ENCODE measurements at places on chromosomes 5 and 9.

- DNase-seq = no peak
These were observed 186.8 kb downstream of the TTLL11 start for GRCh38 chr9:121906074-121906870.

- DNase-seq = no peak
These were observed at the start of gene TRIM7 for GRCh38 chr5:181204826-181205760. TSS of gene TRIM7 (minus strand) at chr5:181205196. CDS start at chr5:181205110, 86 bp downstream.

DNA sequence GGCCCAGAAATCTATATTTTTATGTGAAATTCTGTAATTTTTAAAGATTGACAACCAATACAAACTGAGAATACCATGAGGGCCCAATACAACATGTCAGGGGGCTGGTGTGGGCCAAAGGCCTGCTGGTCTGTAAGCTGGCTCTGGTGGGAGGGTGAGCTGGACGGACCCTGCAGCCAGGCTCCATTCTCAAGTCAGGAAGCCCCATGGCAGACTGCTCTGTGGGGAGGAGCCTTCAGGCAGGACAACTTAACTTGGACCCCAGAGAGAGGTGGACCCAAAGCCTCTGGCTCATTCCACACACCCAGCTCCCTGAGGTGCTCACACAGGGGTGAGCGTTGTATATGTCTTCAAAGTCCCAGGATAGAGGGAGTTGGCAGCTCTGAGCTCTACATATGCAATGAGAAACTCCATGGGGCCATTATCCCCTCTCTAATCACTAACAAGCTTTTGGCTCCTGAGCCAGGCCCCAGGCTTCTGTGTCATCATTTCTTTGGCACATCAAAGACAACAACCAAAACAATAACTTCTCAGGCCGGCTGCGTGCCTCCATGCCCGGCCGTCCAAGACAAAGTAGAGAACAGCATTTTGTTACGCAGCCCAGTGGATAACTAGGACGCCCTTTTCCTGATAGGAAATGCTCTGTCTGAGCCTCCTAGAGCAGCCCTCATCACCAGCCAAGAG lies 6.4 kb downstream of the SEPTIN8 start:
- DNase-seq = no peak

DNA sequence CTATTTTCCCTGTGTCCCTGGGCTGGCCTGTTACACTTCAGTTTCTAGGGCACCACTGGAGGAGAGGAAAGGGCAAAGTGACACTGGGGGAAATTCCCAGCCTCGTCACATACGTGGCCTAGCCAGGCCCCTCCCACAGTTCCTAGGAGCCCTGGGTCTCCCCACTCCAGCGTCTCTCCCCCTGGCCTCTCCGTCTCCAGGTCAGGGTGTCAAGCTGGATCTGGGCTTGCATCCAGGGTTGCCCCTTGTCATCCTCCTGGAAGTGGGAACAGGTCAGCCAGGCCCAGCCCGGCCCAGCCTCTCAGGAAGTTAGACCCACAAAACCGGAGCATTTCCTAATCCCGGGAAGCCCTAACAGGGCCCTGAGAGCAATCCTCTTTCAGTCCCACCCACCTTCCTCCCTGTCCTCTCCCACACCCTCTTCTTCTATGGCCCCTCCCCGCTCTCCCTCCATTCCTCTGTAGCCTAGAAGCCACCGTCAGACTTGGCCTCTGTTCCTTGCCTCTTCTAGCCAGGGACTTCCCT lies 4.7 kb upstream of the TNIP1 start:
- DNase-seq = no peak

DNA sequence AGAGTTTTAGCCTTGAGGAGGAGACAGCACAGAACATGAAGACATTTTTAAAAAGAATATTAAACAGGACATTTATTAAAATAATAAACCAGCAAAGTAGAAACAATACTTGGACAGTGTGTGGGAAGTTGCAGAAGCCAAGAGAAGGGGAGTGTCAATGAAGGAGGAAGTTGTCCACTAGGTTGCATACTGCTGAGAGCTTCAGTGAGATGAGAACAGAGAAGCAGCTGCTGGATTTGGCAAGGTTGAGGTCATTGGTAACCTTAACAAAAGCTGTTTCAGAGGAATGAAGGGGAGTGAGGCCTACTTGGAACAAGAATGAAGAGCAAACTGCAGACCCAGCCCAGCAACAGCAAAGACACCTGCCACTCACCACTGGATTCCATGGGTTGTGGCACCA lies 11.4 kb downstream of the BHMT start:
- no peak for DNase-seq

DNA sequence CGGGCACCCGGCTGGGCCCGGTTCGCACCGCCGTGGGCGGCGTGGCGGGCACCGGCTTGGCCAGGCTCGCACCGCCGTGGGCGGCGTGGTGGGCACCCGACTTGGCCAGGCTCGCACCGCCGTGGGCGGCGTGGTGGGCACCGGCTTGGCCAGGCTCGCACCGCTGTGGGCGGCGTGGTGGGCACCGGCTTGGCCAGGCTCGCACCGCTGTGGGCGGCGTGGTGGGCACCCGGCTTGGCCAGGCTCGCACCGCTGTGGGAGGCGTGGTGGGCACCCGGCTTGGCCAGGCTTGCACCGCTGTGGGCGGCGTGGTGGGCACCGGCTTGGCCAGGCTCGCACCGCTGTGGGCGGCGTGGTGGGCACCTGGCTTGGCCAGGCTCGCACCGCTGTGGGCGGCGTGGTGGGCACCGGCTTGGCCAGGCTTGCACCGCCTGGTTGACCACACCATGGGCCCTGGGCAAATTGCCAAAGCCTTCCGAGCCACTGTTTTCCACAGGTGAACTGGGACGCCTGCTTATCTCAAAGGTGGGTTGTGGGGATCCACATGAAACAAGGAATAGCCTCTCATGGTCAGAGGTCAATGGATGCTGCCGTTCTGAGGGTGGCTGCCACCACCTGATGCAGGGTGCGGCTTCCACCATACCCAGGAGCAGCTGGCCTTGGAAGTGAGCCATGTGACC lies 28.2 kb downstream of the ADAMTSL2 start:
- DNase-seq = no peak

GRCh38 chr5:89232139-89232603 lies 349.2 kb upstream of the MEF2C start:
- no peak for DNase-seq

DNA sequence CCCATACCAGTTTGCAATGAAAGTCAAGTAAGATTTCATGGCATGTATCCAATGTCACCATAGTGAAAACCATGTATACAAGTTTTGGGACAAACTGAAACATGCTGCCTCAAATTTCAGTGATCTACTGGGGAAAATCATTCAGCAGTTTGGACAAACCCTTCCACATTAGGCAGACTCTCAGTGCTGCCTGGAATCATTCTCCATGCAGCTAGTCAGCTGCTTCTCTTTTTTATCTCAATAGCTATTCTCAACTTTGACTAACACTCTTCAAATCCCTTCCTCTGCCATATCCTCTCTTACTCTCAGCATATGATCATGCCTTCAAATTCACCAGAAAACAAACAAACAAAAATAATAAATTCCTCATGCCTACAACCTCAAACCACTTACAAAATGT lies 323.3 kb downstream of the MAN2A1 start:
- DNase-seq = no peak
